ENCODE measurements at places on chromosomes 16 and 17.

DNA sequence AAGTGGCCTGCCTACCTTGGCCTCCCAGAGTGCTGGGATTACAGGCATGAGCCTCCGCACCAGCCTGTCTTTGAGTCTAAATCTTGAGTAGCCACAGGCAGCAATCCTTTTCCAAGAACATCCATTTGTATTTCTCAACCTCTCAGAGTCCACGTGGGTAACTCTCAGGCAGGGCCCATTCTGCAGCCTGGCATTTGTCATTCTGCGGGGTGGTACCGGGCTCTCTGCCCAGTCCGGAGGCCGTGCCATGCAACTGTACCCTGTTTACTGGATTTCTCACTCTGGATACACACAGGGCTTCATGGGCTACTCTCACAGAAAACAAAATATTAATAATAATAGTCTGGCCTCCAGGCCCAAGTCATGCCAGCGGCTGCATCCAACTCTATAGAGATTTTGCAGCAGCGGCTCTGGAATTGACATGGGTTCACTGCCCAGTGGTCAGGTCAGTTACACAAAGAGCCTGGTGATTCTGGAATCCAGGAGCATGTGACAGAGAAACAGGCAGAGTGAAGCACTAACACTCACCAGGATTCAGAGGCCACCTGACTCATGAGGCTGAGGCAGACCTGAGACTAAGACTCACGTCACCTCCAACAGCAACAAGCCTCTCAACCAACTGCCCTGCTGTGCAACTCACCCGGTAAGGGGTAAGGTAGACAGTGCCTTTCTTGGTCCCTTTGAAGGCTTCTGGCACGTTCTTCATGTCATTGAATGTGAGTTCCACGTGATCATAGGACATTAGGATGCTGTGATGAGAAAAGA lies 4.0 kb downstream of the WBP2 start:
- no peak for DNase-seq

GRCh38 chr16:13118091-13118490 lies 216.7 kb downstream of the SHISA9 start:
- DNase-seq = no peak

GRCh38 chr16:69831212-69832123 lies 69.3 kb downstream of the WWP2 start:
- DNase-seq = no peak

DNA sequence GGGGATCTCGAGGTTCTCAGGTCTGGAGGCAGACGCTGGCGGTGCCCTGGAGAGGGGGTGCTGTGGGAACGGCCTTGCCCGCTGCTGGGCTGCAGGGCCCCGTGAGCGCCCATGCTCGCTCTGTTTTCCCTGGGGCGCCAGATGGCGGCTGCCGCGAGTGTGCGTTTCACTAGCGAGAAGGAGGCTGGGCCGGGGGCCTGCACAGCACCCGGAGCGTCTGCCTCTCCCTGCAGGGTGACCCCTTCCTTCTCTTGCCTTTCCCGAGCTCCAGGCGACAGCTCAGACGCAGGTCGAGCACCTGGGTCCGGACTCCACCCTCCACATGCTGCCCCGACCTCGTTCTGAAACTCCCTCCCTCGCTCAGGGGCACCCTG lies 2.7 kb downstream of the TELO2 start:
- DNase-seq = no peak

DNA sequence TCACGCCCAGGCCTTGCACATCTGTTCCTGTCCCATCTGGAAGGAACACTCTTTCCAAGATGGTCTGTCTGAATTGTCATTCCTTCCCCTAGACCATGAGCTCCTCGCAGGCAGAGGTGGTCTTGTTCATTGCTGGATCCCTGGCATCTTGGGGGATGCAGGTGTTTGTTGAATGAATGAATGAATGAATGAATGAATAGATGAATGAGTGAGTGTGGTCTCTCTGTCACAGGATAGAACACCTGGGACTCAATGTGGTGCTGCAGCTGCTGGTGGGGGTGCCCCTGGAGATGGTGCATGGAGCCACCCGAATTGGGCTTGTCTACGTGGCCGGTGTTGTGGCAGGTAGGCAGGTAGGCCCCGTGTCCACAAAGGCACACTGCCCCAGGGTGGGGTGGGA lies 32.2 kb downstream of the RHBDL3 start:
- DNase-seq = no peak

DNA sequence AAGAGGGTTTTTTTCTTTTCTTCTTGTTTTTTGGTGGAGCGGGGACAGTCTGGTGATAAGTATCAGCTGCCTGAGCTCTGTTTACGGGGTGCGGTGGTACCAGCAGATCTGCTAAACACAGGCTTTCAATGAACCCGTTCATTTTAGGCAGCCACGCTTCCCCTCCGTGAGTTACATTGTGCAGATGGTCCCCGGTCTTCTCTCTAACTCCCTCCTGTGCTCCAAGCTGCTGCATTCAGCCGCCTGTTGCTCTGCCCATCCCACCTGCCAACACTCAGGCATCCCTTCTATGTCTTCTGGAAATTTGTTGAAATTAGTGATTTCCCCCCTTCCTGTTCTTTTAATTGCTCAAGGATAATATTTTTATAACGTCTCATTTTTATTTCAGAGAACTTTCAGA lies 82.1 kb upstream of the ELAC2 start:
- no peak for DNase-seq

DNA sequence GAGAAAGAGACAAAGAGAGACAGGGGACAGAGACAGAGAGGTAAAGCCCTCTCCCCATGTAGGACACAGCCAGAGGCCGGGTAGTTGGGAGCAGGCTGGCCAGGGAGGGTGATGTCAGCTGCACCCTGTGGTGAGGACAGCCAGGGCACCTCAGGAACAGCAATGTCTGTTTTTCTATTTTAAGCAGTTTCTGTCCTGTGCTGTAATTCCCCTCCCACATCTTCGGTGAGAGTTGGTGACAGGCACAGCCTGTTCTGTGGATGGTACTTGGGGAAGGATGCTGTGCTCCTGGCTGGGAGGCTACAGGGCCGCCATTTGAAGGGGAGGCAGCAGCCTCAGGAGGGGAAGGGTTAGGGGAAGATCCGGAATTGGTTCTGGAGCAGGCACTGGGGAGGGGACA lies 163.5 kb downstream of the SDK2 start:
- no peak for DNase-seq

DNA sequence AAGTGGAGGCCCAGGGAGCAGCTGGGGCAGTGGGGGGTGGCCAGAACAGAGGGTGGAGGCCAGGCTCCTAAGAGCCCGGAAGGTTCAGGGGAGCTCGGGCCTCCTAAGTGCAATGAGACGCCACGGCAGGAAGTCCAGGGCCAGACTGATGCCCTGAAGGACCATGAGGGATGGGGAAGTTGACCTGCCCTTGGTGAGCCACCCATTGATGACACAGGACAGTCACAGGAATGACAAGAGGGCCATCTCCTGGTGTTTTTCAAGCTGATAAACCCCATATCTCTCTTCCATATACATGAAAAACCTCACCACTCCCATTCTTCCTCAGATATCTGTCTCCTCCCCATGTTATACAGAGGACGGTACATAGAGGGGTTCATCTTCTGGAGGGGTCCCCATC lies 5.8 kb upstream of the MRPL58 start:
- DNase-seq = no peak

DNA sequence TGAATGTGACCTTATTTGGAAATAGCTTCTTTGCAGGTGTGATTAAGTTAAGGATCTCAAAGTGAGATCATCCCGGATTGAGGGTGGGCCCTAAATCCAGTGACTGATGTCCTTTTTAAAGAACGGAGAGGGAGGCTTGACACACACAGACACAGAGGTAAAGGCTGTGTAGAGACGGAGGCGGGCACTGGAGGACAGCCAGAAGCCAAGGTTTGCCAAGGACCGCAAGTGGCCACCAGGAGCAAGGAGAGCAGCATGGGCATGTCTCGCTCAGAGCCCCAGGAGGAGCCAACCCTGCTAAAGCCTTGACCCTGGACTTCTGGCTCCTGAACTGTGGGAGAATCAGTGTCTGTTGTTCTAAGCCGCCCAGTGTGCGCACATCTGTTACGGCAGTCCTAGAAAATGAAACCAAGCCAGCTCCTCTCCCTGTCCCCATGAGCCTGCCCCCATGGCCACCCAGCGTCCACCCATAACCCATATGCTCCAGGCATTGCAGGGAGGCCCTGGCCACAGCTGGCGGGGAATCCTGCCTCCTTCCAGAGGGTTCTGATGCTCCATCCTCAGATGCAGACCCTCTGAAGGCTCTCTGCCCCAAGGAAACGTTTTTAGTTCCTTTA lies 15.2 kb downstream of the CNGB1 start:
- DNase-seq = no peak

DNA sequence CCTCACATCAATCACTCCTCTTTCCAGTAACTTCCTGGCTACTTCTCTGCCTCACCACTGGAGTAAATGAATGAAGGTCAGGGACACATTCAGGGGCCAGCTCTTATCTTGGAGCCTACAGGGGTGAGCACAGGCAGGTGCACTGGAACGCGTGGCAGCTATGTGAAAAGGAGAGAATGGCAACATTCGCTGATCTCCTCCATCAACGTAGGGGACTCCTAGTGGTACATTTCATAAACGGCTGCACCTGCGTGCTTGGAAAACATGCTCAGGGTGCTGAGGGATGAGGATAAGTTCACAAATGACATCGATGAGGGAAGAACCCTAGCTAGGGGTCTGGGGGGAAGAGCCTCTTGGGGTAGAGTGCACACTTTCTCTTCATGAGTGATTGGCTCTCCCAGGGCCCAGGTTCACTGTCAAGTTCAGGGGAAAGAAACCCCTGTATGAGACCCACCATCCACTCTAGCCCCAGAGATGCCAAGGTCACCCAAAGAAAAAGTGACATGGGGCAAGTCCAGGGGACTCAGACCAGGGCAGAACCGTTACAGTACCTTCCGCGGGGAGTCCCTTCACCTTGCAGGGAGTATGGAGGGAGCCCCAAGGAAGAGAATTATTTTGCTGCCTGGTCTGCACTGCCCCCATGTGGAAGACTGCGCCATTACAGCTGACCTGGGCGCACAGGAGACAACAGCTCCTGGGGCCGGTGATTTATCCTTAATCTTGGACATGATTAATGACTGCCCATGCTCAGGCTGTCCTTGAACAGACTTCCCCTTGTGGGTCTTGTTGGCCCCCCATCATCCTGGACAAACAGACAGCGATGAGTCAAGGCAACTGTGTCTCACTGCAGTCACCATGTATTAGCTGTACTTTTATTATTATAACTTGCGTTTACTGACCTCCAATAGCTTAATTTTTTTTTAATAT lies 30.1 kb downstream of the VAC14 start:
- DNase-seq = peak; percentile 34

- no peak for DNase-seq
These were observed 83.2 kb upstream of the TOB1 start for GRCh38 chr17:50949128-50949988.

GRCh38 chr16:51464996-51465395 lies 313.9 kb upstream of the SALL1 start:
- no peak for DNase-seq

- DNase-seq = no peak
These were observed 29.7 kb upstream of the SSTR5 start for GRCh38 chr16:1042866-1043265.

- DNase-seq = no peak
These were observed 45.4 kb downstream of the CHD9 start for GRCh38 chr16:53100131-53100748.

DNA sequence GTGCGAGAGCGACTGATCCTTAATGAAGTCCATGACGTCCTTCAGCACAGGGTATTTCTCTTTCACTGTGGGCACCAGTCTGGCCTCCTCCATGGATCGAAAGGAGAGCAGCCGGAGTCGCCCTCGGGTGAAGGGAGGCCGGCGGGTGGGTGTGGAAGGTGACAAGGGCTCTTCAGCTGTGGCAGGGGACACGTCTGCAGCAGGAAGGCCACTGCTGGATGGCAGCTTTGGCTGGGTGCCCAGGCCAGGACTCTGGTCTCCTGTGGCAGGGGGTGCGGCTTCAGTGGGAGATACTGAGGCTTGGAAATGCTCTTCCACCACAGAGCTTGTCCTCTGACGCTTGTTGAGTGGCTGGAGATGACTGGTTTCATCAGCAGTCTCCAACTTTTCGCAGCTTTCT lies 78.5 kb downstream of the ZZEF1 start:
- no peak for DNase-seq

- no peak for DNase-seq
These were observed 14.3 kb downstream of the SNX29 start for GRCh38 chr16:11990702-11991390.

GRCh38 chr17:43094129-43094835 lies 30.9 kb downstream of the BRCA1 start:
- DNase-seq = no peak

DNA sequence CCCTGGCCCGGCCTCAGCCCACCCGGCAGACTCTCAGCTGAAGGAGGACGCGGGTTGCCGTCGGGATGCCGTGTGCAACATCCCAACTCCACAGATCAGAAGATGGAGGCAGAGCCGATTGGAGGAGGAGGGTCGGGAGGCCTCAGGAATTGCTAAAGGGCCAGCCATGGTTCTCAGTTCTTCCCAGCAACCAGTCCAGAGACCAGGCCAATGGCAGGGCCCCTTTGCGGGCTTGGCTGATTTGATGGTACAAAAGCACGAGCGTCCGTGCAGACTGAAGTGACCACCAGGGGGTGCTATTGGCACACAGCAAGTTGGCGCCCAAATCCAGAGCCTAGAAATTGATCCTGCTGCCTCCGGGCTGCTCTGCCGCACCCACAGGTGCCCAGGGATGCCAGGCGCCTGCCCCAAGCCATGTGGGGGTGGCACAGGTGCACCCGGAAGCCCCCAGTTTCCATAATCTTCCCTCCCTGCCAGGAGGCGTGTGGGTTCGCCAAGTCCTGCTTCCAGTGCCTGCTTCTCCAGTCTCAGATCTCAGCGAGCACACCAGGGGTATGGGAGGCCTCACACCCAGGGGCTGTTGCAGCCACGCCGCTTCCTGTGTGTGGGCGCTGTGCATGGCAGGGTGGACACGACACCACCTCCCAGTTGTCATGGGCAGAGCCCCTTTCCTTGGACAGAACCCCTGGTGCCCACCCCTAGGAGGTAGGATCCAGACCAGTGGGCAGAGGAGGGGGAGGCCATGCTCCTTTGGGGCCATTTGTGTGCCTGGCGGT lies 7.1 kb upstream of the TEX19 start:
- peak; percentile 77 for DNase-seq

DNA sequence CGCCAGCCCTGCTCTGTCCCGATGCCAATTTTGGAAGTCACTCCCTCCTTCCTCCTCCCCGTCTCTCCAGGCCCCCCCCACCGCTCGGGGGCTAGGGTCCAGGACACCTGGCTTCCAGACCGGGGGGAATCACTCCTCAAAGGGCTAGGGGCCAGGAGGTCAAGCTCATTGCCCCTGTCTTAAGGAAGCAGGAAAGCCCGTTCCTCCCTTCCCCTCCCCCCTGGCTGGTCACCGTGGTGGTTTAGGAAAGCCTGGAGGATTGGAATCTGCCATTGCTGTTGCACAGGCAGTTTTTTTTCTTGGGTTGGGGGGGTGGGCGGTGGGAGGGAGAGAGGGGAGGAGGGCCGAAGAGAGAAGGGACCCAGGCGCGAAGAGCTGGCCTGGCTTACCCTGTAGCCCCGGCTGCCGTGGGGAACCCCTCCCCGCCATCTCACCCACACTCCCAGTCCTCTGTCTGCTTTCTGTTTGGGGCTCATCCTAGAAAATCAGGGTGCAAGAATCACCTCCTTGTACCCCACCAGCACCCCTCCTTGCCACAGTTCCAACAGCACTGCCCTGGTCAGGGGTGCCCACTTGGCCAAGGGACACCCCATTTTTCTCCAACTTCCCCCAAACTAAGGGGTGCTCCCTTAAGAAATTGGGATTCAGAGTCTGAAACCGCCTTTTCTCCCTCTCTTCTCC lies 2.9 kb upstream of the BCL6B start:
- no peak for DNase-seq

- no peak for DNase-seq
These were observed at the start of gene SDR42E1 for GRCh38 chr16:82011199-82011641. Gene SDR42E1 (minus strand): TSS chr16:82011470. CDS start chr16:82000858, 10,612 bp downstream.

All from mesothelial cell of epicardium (in vitro differentiated cells).